Gastrocnemius medialis (tissue), 4 donors: ENCODE measurements at places on chromosomes 11 and 22.

DNA sequence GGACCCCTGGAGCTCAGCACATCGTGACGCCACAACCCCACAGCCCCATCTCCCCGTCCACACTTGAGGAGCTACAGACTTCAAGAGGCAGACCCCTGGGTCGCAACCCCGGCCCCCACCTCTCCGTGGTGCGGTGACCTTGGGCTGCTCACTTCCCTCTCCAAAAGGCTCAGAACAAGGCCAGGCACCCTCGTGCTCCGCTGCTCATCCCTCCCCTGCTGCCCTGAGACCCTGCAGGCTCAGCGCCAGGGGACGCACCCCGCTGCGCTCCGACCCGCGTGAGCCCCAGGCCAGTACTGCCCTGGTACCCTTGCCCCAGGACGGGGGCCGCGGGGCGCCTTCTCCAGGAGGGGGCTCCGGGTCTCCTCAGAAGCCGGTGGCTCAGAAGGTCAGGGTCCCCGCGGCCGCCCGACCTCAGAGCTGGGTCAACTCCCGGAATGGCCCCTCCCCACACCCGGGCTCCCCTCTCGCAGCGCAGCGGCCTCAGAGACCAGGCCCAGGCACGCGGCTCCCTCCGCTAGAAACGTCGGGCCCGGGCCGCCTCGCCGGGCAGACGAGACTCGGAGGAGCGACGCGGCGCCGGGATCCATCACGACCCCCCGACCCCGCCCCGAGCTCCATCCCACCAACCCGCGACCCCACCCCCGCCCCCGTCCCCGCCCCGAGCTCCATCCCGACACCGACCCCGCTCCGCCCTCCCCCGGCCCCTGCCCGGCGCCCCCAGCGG, 563 bp downstream of the GATD1 start:
- no peak for DNase-seq

- no peak for DNase-seq
Measured at GRCh38 chr22:47547881-47548650, 785.6 kb downstream of the TBC1D22A start.

DNA sequence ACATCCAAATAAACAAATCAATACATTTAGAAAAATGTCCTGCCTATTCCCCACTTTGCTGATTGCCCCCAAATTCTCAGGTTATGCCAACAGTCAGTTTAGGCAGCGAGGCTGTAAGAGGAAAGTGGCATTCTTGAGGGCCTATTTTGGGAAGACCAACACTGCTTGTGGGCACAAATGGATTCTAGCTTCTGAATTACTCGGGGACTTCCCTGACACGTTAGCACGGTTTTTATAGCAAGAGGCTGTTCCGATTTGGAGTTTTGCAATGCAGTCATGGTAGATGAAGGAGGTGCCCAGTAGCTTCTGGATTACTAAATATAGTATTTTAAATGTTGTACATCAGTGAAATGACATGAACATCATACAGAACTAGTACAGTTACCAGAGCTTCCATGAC, 13.1 kb downstream of the RCN1 start:
- no peak for DNase-seq

GRCh38 chr22:19753090-19753842, 7.3 kb upstream of the TBX1 start:
- DNase-seq, result no peak
